Stomach (tissue), 19 donors: ENCODE measurements at places on chromosomes 7 and 10.

GRCh38 chr10:14253079-14253478 is 77.6 kb downstream of the FRMD4A start:
- no peaks in the 10 kb centered on the region for H3K4me1 ChIP-seq
- H3K4me3 ChIP-seq: no peak overlapping the region
- H3K36me3 ChIP-seq: no peaks in the 10 kb centered on the region
- no peak overlapping the region for H3K27ac ChIP-seq
- no peak for DNase-seq

DNA sequence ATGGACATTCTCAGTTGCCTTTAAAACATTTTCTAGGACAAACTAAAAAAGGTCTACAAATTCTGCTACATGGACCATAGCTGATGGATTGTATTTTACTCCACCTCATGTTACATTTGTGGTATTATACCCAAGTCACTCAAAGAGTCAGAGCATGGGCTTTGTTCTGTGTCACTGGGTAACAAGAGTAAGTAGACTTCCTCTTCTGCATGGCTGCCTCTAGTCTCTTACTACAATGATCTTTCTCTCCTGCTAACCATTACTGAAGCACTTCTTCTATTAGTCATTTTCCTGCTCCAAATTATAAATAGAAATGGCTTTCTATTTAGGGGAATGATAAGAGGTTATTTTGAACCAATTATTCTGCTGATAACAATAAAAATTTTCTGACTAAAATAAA is 727.4 kb upstream of the NRP1 start:
- no peaks in the 10 kb centered on the region for H3K27me3 ChIP-seq
- H3K4me1 ChIP-seq: no peaks in the 10 kb centered on the region
- no peaks in the 10 kb centered on the region for H3K36me3 ChIP-seq

- no peak overlapping the region for H3K27ac ChIP-seq
- no peaks in the 10 kb centered on the region for H3K27me3 ChIP-seq
- no peaks in the 10 kb centered on the region for H3K4me1 ChIP-seq
- no peak for DNase-seq
Measured at GRCh38 chr7:82534684-82535083, 91.1 kb upstream of the CACNA2D1 start.

GRCh38 chr7:1939434-1940401 is 269.6 kb downstream of the ELFN1 start:
- peak overlapping the region; percentile 59 for H3K27ac ChIP-seq
- H3K36me3 ChIP-seq: peaks cover 15% of the 10 kb centered on the region
- DNase-seq: no peak
- H3K4me1 ChIP-seq: no peaks in the 10 kb centered on the region
- peak overlapping the region; percentile 32 for H3K4me3 ChIP-seq

DNA sequence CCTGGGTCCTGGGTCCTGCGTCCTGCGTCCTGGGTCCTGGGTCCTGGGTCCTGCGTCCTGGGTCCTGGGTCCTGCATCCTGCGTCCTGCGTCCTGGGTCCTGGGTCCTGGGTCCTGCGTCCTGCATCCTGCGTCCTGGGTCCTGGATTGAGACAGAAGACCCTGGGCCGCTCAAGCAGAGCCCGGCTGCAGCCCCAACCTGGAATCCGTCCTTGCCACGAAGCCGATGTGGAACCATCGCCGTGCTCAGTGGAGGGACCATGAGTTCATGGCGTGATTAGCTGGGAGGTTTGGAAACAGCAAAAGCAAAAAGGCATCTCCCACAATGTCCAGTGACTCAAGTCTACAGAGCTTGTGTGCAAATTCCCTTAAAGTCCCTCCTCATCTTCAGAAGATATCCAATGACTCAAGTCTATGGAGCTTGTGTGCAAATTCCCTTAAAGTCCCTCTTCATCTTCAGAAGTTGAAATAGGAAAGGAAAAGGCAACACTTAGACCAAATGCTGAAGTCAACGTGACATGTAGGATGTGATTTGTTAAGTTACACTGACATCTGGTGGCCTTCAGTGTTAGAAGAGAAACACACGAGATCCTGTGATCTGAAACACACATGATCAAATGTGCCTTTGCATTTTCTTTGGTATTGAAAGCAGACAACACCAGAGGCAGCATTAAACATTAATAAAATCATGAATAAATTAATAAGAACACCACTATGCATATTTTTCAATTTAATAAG is 179.9 kb downstream of the PTPRN2 start:
- H3K4me3 ChIP-seq: no peak overlapping the region
- H3K27ac ChIP-seq: no peak overlapping the region
- H3K27me3 ChIP-seq: peaks cover 9% of the 10 kb centered on the region
- no peaks in the 10 kb centered on the region for H3K36me3 ChIP-seq

DNA sequence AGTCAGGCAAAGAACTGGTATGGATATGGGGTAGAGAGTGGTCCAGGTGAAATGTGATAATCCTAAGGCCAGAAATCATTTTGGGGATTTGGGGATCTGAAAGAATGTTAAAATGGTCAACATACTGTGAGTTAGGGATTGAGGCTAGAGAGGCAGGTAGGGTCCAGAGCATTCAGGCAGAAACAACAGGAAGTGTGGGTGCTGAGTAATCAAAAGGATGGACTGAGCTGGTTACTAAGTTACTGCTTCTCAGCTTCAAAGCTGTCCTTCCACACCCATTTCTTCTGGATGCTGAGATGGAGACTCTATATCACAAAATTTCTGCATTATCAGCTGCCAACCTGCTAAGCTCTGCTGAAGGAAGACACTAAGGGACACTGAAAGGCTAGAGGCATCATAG is 30.6 kb upstream of the PRKCQ start:
- peaks cover under 1% of the 10 kb centered on the region for H3K27me3 ChIP-seq
- no peak overlapping the region for H3K4me3 ChIP-seq
- no peak overlapping the region for H3K27ac ChIP-seq
- no peaks in the 10 kb centered on the region for H3K4me1 ChIP-seq
- no peaks in the 10 kb centered on the region for H3K36me3 ChIP-seq
- DNase-seq: no peak
